ENCODE measurements at places on chromosomes 6 and 20.

GRCh38 chr20:10481676-10482075 is 46.6 kb downstream of the SLX4IP start:
- no peak for ATAC-seq

GRCh38 chr6:116314878-116315277 is 35.1 kb upstream of the TSPYL1 start:
- ATAC-seq, result peak; percentile 58

DNA sequence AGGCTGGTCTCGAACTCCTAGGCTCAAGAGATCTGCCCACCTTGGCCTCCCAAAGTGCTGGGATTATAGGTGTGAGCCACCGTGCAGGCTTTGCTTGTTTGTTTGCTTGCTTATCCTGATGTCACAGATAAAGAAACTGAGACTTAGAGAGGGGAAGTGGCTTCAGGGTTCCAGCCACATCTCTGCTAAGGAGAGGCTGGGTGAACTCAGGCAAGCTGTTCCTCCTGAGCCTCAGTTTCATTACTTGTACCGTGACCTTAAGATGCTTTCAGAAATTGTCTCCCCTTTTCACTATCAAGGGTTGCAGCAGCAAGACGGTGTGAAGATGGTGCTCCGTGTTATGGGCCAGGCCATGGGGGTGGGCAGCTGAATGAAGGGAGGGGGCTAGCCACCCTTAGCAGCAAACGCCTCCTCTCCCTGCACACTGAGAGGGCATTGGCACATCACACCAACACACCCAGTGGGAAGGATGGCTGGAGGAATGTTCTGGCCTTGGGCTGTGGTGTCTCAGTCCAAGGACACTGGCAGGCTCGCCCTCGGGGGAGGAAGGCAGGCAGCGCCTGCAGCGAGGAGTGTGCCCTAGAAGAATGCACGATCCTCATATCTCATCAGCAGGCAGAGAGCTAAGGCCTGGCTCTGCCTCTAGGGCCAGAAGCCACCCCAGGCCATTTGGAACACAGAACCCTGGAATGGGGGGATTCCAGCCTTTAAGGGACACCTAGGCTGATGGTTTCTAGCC is 48.2 kb upstream of the TLDC2 start:
- peak; percentile 92 for ATAC-seq

- ATAC-seq, result no peak
These were observed 426 bp downstream of the TRMT6 start for GRCh38 chr20:5949943-5950270.

GRCh38 chr20:13142143-13142542 is 78.9 kb upstream of the ISM1 start:
- no peak for ATAC-seq

- no peak for ATAC-seq
These were observed 16.3 kb downstream of the IRAK1BP1 start for GRCh38 chr6:78883651-78884050.
